GM23248 (cell line): ENCODE measurements at places on chromosomes 3 and 15. TPM values are rescaled to one million over a fixed set of nuclear protein-coding genes. Genes with fewer than 3 reads are reported as not detected.

Gene IQSEC1
- total RNA-seq: 21.2 and 21.6 TPM in 2 replicates

DNA sequence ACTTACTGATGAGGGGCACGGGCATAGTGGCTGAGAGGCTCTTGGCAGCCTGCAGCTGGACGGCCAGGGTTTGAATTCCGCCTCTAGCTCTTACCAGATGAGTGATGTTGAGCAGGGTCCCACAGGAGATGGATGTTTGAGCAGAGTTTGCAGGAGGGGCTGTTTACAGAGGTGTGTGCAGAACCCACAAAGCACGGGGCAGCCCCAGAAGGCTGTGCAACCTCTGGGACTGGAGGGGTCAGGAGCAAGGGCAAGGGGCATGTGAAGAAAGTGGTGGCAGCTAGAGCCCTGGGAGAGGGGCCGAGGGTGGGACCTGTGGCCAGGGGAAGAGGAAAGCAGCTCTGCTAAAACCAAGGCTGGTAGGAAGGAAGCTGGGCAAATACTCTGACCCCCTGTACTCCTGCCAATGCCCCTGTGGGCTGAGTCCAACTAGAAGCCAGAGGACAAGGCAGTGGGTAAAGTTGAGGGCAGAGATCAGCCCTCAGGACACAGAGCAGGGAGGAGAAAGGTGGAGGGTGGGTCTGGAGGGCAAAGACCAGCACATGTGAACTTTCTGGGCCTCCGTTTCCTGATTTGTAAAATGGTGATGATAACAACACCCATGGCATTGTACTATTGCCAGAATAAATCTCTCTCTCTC, 53.9 kb upstream of the ITGA11 start:
- no peak overlapping the region for H3K4me3 ChIP-seq
- no peaks in the 10 kb centered on the region for H3K36me3 ChIP-seq
- H3K27me3 ChIP-seq: no peaks in the 10 kb centered on the region

Gene PIK3CB
- total RNA-seq: 4.8 TPM in 2 replicates

DNA sequence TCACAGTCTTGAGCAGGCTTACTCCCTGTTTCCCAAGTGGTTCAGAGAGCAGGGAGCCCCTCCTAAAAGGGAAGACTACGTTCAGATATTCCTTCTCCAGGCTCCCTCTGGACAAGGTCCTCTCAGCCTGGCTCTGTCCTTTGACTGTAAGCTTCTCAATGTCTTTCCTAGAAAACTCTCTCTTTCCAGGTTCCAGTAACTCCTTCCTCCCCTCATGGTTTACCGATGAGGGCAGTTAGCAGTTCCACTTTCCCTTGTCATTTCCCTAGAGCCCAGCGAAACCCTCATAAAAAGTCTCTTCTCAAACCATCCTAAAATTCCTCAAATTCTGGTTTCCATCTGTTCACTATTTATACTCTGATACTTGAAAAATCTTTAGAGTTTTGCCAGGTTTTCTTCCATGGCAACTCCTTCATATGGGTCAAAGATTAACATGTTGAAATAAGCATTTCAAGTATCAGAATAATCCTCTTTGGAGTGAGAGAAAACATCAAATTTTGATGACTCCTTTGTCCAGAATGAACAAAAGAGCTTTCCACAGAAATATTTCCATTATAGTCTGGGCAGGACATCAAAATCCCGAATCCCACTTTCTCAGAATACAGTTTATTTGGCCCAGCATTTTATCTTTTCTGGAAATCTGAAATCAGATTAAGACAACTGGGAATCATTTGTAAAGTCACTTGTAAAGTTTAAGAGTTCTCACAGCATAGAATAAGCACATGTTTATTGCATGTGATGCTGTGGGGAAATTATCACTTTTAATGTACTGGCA, 599.4 kb downstream of the UNC13C start:
- H3K36me3 ChIP-seq: no peaks in the 10 kb centered on the region
- DNase-seq: no peak
- H3K27me3 ChIP-seq: no peaks in the 10 kb centered on the region
- H3K27ac ChIP-seq: no peak overlapping the region

Gene RSL24D1
- total RNA-seq: 95.2 and 112 TPM in 2 replicates

GRCh38 chr3:8678751-8679150, 34.2 kb upstream of the SSUH2 start:
- no peak overlapping the region for H3K27ac ChIP-seq
- no peaks in the 10 kb centered on the region for H3K27me3 ChIP-seq
- no peaks in the 10 kb centered on the region for H3K36me3 ChIP-seq

DNA sequence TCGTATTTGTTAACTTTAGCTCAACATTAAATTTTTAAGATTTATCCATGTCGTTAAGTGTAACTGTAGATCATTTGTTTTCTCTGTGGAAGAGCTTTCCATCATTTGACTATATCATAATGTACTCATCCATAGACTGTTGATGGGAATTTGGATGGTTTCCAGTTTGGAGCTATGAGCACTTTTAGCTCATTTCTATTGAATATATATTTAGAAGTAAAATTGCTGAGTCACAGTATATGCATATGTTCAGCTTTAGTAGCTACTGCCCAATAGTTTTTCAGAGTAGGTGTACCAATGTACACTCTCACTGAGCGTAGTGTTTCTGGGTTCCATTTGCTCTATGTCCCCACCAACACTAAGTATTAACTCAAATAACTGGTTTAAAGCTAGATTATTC, 263.0 kb downstream of the ULK4 start:
- H3K27me3 ChIP-seq: no peaks in the 10 kb centered on the region
- 0 out of 2 replicates have a peak, but pooled peaks cover 4% of the 10 kb centered on the region for H3K4me1 ChIP-seq
- DNase-seq: no peak

Gene GOLGA6L9
- total RNA-seq: 0.76 and 1.1 TPM in 2 replicates

GRCh38 chr15:68734881-68735280, 85.8 kb downstream of the ANP32A start:
- no peak overlapping the region for H3K4me3 ChIP-seq
- H3K27ac ChIP-seq: no peak overlapping the region
- H3K36me3 ChIP-seq: no peaks in the 10 kb centered on the region
- H3K4me1 ChIP-seq: peaks cover 4% of the 10 kb centered on the region; the same call in 1 of the 2 replicates
- H3K27me3 ChIP-seq: no peaks in the 10 kb centered on the region
